Bone marrow (tissue), 2 donors: ENCODE measurements at places on chromosomes 12 and 14.

DNA sequence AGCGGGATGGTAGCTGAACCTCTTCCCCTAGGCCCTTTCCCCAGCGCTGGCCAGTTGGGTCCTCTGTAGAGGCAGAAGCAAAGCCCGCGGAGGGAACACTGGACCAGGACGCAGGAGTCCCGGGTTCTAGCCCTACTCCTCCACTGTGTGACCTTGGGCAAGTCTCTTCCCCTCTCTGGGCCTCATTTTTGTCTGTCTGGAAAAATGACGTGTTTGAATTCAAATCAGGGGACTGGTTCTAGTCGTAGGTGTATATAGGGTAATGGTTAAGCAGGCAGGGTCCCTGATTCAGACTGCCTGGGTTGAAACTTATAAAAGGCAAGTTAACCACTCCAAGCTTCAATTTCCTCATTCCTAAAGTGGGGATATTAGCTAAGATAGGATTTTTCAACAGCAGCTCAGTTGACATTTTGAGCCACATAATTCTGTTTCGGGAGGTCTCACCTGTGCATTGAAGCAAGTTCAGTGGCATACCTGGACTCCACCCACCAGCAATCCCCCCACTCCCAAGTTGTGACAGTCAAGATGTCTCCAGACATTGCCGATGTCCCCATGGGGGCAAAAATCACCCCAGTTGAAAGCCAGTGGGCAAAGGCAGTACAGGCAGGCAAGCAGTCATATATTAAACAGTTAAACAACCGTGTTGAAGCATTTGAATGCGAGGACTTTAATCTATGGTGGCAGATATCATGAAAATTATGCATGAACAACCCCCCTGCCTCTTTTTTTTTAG lies 899 bp downstream of the TPCN1 start:
- no peak for DNase-seq

GRCh38 chr12:68794653-68795251 lies 13.2 kb upstream of the MDM2 start:
- no peak for DNase-seq

- DNase-seq: no peak
These were observed 452.6 kb downstream of the GLT1D1 start for GRCh38 chr12:129305851-129306250.

DNA sequence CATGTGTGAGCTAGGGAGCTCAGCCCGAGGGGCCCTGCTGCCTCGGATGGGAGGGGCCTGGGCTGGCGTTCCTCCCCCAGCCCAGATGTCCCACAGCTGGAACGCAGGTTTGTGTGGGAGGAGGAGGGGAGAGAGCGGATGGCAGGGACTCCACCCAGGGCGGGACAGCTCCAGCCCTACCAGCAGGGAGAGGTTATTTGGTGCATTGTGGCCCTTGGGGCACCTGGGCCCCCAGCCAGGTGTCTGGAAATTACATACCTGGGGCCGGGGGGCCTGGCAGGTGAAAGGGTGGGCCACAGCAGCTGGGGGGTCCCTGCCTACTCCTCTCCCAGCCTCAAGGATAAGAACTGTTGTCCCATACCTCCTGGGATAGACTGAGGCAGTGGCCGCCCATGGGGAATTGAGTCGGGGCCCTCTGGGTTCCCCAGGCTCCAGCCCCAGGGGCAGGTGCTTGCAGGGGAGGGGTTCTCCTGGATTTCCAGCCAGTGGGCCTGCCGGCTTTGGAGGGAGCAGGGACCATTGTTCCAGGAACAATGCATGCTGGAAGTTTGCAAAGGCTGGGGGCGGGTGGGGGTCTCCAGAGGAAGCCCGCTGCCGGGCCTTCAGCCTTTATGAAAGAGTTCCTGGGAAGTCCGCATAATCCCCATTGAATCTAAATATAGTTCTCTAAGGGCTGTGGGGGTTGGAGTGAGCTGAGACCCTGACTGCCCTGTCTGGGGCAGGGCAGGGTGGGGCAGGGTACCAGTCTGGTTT lies 1.2 kb downstream of the KIF26A start:
- no peak for DNase-seq

- no peak for DNase-seq
These were observed 741.7 kb downstream of the VRK1 start for GRCh38 chr14:97538749-97539410.

DNA sequence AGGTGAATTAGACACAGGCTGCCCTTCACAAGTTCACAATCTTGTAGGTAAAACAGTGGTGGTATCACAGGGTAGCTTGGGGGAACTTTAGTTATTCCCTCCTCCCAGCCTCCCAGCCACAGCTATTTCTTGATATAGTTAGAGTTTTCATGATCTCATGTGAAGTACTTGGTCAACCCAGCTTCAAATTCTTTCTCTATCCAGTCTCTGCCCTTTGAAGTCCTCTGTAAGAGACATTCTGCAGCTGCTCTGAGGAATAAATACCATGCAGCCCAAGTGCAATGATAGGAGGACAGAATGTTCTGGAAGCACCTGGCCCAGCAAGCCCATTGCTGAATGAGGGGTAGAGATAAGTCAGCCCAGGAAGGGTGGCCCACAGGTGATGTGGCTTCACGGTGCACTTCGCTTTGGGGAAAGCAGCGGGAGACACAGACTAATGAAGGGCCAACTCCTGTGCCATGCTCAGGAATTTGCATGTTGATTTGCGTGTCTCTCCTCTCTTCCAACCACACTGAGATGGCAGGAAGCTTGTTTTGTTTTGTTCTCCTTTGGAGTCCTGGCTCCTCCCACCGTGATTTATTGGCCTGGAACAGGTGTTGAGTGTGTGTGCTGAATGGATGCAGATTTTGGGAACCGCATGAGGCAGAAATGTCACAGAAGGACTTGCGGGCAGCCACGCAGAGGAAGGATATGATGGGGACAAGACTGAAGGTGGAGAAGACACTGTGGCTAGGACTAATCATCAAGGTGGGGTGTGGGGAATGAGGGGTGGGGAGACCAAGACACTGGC lies 8.0 kb upstream of the TXNRD1 start:
- no peak for DNase-seq

GRCh38 chr12:10362828-10363657 lies 26.8 kb downstream of the KLRK1 start:
- no peak for DNase-seq

DNA sequence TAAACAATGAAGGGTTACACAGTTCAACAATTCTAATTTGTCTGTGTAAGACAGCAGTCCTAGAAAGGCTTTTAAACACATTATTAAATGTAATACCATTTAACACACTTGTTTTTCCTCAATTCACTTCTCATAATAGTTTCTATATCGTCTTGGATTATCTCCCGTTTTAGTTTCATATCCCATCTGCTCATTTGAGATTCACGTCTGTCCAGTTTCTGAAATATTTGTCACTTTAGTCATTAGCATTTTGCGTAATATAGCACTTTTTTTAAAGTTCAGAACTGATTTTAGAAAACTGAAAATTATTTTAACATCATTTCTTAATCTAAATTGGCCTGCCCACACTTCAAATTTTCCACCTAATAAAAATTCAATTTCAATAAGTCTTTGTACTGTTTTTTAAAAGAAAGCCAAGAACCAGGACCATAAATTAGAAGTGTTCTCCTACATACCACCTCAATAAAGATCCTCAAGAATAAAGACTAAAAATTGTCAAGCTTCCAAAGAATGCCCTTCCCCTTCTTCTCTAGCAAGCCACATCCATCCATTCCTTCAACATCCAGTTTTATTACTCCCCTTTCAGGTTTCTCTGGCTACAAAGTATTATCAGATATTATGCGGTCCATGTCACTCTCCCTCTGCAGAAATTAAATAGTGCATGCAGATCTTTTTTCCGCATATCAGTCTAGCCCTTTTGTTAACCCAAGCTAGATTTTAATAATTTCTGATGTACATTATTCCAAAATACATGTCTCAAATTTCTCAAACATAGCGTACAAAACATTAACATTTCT lies 11.9 kb downstream of the MED13L start:
- DNase-seq: no peak

GRCh38 chr14:88592031-88592430 lies 29.2 kb downstream of the ZC3H14 start:
- DNase-seq: no peak
